ENCODE measurements at places on chromosomes 3 and 15. TPM values are rescaled to one million over a fixed set of nuclear protein-coding genes. Genes with fewer than 3 reads are reported as not detected.

The CIAO2A gene
- 31.8 TPM for total RNA-seq

GRCh38 chr3:132784502-132785025 is 62.4 kb upstream of the NPHP3 start:
- no peaks in the 10 kb centered on the region for H3K36me3 ChIP-seq

- peaks cover 20% of the 10 kb centered on the region for H3K4me1 ChIP-seq
- no peak overlapping the region for H3K27ac ChIP-seq
- no peak overlapping the region for H3K4me3 ChIP-seq
- H3K27me3 ChIP-seq: no peaks in the 10 kb centered on the region
- H3K36me3 ChIP-seq: no peaks in the 10 kb centered on the region
Measured at GRCh38 chr3:184816614-184817013, 4.6 kb downstream of the VPS8 start.

DNA sequence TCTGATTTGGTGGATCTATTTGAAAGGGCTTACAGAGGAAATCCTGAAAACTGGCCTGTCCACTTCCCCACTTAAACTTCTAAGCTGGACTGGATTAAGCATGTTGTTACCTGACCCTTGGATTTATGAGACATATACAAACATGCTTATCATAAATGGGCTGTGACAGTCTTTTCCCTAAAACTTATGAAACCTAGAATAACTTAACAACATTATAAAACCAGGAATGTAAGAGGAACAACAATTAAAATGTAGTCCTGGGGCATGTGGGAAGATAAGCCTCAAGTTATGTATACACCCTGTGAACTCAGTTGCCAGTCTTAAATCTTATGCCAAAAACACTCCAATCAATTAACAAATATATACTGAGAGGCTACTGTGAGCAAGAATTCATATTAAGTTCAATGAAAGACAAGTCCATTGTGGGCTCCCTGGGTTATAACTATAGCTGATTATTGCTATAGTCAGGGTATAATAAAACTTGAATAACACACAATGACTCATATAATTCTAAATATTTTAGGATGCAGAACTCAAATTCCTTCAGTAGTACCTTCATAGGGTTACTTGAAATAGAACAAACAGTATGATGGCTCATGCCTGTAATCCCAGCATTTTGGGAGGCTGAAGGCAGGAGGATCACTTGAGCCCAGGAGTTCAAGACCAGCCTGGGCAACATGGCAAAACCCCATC is 87.2 kb upstream of the PPIB start:
- H3K27me3 ChIP-seq: no peaks in the 10 kb centered on the region
- H3K4me3 ChIP-seq: no peak overlapping the region
- peaks cover 26% of the 10 kb centered on the region for H3K4me1 ChIP-seq
- no peak overlapping the region for H3K27ac ChIP-seq
- no peaks in the 10 kb centered on the region for H3K36me3 ChIP-seq

DNA sequence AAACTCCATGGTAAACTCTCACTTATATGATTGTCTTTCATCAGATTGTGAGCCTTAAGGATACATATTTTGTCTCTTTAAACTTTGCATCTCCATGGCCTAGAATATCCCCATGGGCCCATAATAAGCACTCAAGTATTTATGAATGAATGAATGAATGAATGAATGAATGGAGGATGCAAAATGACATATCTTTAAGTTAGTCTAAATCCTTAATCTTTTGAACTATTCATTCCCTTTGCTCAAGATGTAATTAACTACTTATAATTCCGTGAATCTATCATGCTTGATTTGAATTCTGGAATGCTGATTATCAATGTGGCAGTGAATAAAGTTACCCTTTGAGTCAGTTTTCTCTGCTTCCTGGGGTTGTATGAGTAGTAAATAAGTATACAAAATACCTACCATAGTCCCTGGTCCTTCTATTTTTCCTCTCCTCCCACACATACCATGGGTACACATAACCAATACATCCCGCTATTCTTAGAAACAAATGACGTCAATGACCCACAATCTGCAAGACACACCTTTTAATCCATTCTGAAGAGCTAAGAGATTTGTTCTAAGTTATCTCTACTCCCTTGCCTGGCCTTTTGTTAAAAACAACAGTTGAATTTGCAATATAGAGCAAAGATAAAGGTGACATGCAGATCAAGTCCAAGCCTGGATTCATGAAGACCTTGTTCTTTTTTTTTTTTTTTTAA is 94.5 kb downstream of the FBN1 start:
- peaks cover 25% of the 10 kb centered on the region for H3K4me1 ChIP-seq
- no peak for ATAC-seq
- H3K36me3 ChIP-seq: no peaks in the 10 kb centered on the region
- H3K27me3 ChIP-seq: no peaks in the 10 kb centered on the region

The OXTR gene
- 0.27 TPM for total RNA-seq

GRCh38 chr15:75232252-75232813 is 25.8 kb upstream of the GOLGA6C start:
- H3K36me3 ChIP-seq: no peaks in the 10 kb centered on the region
- H3K27ac ChIP-seq: no peak overlapping the region
- no peak for ATAC-seq
- no peak overlapping the region for H3K4me3 ChIP-seq
- no peaks in the 10 kb centered on the region for H3K4me1 ChIP-seq

- no peak overlapping the region for H3K27ac ChIP-seq
- H3K4me3 ChIP-seq: no peak overlapping the region
Measured at GRCh38 chr3:197511130-197511529, 44.6 kb downstream of the BDH1 start.

Data from gastroesophageal sphincter (tissue), 4 donors.